ENCODE measurements at places on chromosomes 1 and 21.

GRCh38 chr1:233424779-233425178, 97.3 kb downstream of the MAP3K21 start:
- no peaks in the 10 kb centered on the region for H3K4me1 ChIP-seq
- H3K4me3 ChIP-seq: peak overlapping the region; percentile 21
- H3K36me3 ChIP-seq: no peaks in the 10 kb centered on the region
- DNase-seq: peak; percentile 21
- no peaks in the 10 kb centered on the region for H3K27me3 ChIP-seq

GRCh38 chr1:228218513-228219244, 10.8 kb downstream of the OBSCN start:
- H3K27ac ChIP-seq: no peak overlapping the region
- no peaks in the 10 kb centered on the region for H3K27me3 ChIP-seq
- H3K36me3 ChIP-seq: no peaks in the 10 kb centered on the region
- no peak overlapping the region for H3K4me3 ChIP-seq
- H3K4me1 ChIP-seq: peaks cover 4% of the 10 kb centered on the region
- DNase-seq: no peak

- no peak overlapping the region for H3K4me3 ChIP-seq
- H3K4me1 ChIP-seq: no peaks in the 10 kb centered on the region
- DNase-seq: no peak
Observed at GRCh38 chr1:83818916-83819315, 180.0 kb downstream of the TTLL7 start.

DNA sequence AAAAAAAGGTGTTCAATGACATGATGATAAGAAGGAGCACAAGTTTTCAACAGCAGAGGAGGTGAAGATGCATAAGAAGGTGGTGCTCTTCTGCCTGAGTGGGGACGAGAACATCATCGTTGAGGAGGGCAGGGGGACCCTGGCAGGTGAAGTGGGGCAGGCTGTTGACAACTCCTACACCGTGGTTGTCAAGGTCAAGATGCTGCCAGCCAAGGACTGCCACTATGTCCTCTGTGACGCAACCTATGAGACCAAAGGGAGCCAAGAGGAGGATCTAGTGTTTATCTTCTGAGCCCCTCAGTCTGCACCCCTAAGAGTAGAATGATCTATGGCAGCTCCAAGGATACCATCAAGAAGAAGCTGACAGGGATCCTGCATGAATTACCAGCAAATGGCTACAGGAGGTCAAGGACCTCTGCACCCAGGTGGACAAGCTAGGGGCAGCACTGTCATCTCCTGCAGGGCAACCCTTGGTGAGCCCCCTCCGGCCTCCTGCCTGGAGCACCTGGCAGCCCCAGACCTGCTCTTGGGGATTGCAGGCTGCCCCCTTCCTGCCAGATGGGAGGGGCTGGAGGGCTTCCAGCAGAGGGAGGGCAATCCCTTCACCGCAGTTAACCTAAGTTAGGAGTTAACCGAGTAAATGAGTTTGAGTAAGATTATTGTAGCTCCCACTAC, 80.5 kb downstream of the ZNF281 start:
- H3K4me3 ChIP-seq: no peak overlapping the region
- no peak overlapping the region for H3K27ac ChIP-seq
- no peak for DNase-seq
- H3K36me3 ChIP-seq: no peaks in the 10 kb centered on the region
- peaks cover 3% of the 10 kb centered on the region for H3K4me1 ChIP-seq
- H3K27me3 ChIP-seq: no peaks in the 10 kb centered on the region

GRCh38 chr1:178300352-178300699, 196.4 kb downstream of the CLEC20A start:
- H3K4me3 ChIP-seq: no peak overlapping the region
- H3K36me3 ChIP-seq: no peaks in the 10 kb centered on the region
- no peak overlapping the region for H3K27ac ChIP-seq
- DNase-seq: no peak

DNA sequence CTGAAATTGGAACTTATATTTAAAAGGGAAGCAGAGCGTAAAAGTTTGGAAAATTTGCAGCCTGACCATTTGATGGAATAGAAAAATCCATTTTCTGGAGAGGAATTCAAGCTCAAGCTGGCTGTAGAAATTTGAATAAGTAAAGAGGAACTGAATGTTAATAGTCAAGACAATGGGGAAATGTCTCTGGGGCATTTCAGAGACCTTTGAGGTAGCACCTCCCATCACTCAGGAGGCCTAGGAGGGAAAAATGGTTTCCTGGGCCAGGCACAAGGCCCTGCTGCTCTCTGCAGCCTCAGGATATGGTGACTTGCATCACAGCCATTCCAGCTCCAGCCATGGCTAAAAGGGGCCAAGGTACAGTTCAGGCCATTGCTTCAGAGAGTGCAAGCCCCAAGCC, 17.6 kb upstream of the TSHB start:
- H3K27ac ChIP-seq: no peak overlapping the region
- no peaks in the 10 kb centered on the region for H3K36me3 ChIP-seq
- H3K4me3 ChIP-seq: no peak overlapping the region

DNA sequence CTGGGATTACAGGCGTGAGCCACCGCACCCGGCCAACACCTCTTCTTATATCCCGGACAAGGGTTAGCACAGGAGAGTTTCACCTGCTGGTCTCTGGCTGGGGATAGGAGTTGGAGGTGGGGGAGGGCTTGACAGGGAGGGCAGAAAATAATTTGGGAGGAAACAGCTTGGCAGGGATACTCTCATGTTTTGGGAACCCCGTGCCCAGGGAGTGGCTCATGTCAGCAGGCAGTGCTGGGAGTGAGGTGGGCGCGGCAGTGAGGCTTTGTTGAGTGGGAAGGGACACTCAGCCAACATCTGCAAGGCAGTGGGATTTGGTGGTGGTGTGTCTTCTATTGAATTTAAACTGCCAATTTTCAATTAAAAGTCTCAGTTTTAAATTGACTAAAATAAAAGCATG, 1.1 kb upstream of the THEM5 start:
- H3K27ac ChIP-seq: no peak overlapping the region
- H3K27me3 ChIP-seq: peaks cover 6% of the 10 kb centered on the region
- H3K4me1 ChIP-seq: no peaks in the 10 kb centered on the region
- no peaks in the 10 kb centered on the region for H3K36me3 ChIP-seq
- no peak for DNase-seq

All from HCT116 (cell line).